ENCODE measurements at places on chromosomes 4 and X. TPM values are rescaled to one million over a fixed set of nuclear protein-coding genes. Genes with fewer than 3 reads are reported as not detected.
A peak's percentile ranks its signal among the peaks of the same experiment; 100 is the strongest.

GRCh38 chr4:170610434-170610833 is 520.7 kb upstream of the AADAT start:
- no peak for DNase-seq

DNA sequence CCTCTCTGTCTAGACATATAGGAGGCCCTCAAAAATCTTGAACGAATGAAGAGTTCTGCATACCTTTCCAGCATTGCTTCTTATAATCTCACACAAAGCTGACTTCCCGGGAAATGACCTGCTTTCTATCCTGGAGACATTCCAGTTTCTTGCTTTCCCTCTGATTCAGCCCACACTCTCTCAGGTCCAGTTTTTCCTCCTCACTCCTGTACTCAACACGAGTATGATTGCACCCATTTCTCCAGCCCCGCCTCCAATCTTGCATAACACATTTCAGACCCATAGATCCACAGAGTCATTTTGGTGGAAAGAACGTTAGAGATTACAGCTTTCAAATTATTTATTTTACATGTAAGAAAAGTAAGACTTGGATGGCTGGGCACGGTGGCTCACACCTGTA is 127.5 kb upstream of the TLR3 start:
- DNase-seq: no peak

DNA sequence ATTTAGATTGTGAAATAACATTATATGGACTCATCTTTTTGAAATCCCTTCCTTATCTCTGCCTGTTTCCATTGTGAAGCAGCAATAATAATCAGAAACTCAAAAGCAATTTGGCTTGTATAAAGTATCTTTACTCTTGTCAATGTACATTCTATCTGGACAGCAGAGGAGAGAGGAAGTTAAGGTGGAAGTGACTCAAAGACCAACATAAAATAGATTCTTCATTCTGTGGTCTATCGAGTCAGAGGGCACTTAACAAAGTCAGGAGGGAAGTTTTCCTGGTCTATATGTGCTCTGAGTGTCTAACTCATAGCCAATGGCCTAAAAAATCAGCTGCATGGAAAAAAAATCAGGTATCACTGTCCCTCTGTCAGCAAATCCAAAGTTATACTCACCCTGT is 155.5 kb downstream of the EMCN start:
- DNase-seq: no peak

- no peak for DNase-seq
These were observed 153.1 kb downstream of the AMELX start for GRCh38 chrX:11446336-11446735.

The ZNF711 gene
- total RNA-seq: 52.6 TPM

DNA sequence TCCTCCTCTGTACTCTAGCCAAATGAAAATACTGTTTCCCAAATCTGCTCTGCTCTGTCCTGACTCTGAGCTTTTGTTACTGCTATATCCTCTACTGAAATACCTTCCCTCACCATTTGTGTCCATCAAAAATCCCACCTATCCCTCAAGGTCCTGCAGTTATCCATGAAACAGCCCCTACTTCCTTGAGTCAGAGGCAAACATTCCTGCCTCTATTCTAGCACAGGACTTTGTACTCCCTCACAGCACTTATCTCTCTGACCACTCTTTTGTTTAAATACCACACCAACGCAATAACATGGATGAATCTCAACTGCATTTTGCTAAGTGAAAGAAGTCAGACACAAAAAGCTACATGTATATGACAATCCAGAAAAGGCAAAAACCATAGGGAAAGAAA is 10.5 kb upstream of the RNF128 start:
- DNase-seq: no peak

GRCh38 chr4:22323691-22324090 is 192.2 kb downstream of the ADGRA3 start:
- DNase-seq: peak; percentile 2

GRCh38 chrX:31266203-31267076 is 194.6 kb upstream of the FTHL17 start:
- no peak for DNase-seq

The NPY5R gene
- 0.53 TPM for total RNA-seq

DNA sequence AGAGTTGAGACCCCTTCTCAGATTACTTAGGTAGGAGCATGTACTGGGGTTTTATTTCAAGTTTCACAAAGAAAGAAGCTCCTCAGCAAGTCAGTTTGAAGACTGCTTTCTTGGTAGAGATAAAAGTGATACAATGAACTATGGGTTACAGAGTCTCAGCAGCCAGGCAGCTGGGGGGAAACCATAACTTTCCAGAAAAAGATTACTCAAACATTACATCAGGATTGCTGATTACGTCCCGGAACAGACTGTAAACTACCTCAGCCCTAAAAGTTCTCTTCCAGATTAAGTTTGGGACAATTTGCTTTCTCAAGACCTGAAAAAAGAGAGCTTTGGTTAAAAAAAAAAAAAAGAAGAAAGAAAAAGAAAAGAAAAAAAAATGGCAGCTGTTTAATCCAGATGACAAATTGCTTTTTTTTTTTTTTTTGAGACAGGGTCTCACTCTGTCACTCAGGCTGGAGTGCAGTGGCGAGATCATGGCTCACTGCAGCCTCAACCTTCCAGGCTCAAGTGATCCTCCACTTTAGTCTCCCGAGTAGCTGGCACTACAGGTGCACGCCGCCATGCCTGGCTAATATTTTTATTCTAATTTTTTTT is 16.6 kb downstream of the SAT1 start:
- DNase-seq: no peak

GRCh38 chr4:86050496-86050895 is 309.4 kb downstream of the MAPK10 start:
- no peak for DNase-seq

DNA sequence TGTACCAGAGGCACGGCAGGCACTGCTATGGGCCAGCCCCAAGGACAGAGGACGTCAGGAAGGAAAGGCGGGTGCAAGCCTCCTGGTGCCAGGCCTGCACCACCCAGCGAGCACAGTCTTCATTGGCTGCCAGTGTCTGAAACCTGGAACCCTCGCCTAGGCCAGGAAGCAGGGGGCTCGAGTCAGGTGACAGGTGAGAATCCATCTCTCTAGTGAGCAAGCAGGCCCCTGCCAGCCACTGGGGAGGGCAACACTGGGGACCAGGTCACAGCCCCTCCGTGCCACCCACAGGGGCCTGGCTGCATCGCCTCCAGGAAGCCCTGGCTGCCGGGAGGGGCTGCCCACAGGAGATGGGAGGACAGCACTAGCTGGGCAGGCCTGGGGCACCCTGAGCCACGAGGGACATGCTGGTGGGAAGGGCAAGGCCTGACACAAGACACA is 6.9 kb upstream of the HAUS3 start:
- DNase-seq: no peak

DNA sequence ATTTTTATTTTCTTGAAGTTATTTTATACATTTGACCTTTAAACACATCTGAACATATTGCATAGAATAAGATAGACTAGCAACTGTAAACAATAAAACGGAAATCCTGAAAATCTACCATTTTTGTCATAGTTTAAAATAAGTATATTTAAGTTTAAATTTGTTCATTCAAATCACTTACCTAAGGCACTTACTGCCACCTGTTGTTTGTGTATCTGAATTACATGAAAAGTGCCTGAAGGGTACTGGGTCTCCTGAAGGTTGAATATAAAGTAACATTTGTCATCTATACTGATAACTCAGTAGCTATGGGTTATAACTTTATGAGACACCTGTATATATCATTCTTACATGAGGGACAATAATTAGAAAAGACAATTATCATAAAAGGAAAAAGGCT is 38.6 kb downstream of the TRPC5 start:
- no peak for DNase-seq
